ENCODE measurements at places on chromosomes 2 and 18. TPM values are rescaled to one million over a fixed set of nuclear protein-coding genes. Genes with fewer than 3 reads are reported as not detected.

DPY30 gene
- total RNA-seq = 81.3 TPM

ERFE gene
- total RNA-seq = 0.42 TPM

GRCh38 chr2:47720036-47720435, 62.9 kb upstream of the MSH6 start:
- H3K4me1 ChIP-seq = no peaks in the 10 kb centered on the region
- H3K27me3 ChIP-seq = no peaks in the 10 kb centered on the region
- H3K4me3 ChIP-seq = no peak overlapping the region
- H3K36me3 ChIP-seq = no peaks in the 10 kb centered on the region

DNA sequence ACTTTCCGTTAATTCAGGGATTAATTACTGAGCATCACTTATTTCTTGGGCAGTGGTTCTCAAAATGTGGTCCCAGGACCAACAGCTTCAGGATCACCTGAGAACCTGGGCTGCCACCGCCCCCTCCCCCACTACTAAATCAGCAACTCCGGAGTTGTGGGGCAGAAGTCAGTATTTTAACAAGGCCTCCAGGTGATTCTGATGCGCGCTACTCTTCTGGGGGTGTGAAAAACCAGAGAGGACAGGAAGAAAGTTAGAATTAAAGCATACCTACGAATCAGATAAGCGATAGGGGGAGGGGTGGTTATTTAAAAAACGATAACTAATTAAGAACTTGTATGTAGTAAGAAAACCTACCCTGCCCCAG, 319 bp downstream of the ZSCAN30 start:
- peaks cover 7% of the 10 kb centered on the region for H3K4me1 ChIP-seq
- H3K36me3 ChIP-seq = no peaks in the 10 kb centered on the region
- no peaks in the 10 kb centered on the region for H3K27me3 ChIP-seq
- DNase-seq = peak; percentile 44
- no peak overlapping the region for H3K27ac ChIP-seq
